H4 (cell line): ENCODE measurements at places on chromosomes 3 and 15.

DNA sequence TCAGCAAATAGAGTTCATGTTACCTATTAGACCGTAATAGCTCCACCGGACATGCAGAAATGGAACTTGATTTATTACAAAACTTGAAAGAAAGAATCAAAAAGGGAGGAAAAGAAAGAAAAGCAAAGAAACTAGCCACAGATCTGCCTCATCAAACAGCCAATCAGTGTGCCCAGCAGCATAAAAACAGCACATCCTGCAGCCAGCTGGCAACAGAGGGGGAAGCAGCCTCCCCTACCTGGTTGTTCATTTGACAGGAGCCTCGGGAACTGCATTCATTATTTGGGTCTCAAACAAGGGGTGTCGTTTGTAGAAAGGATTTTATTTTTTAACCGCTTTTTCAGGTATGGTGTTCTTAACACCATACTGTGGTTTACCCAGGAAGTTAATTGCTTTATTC lies 181.5 kb upstream of the TOPAZ1 start:
- no peak for DNase-seq

GRCh38 chr3:102356506-102356905 lies 78.3 kb upstream of the ZPLD1 start:
- DNase-seq: no peak

DNA sequence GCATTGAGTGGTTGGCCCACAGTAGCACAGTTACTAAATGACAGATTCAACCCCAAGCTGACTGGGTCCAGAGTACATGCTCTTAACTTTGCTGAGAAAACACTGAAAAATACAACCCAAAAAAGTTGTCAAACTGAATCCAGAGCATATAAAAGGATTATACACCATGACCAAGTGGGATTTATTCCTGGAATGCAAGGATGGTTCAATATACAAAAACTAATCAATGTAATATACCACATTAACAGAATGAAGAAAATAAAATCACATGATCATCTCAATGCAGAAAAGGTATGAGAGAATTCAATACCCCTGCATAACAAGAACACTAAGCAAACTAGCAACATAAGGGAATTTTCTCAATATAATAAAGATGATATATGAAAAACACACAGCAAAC lies 98.5 kb downstream of the STAG1 start:
- DNase-seq: no peak

- no peak for DNase-seq
Observed at GRCh38 chr3:59660376-59660775, 610.6 kb upstream of the CFAP20DC start.

- DNase-seq: no peak
Observed at GRCh38 chr3:161781381-161781780, 284.8 kb downstream of the OTOL1 start.

GRCh38 chr3:2577571-2577970 lies 478.9 kb downstream of the CNTN4 start:
- DNase-seq: no peak

GRCh38 chr15:81196576-81197254 lies at the start of gene IL16:
IL16 (plus strand) TSS chr15:81196879; CDS start chr15:81225400, 28,521 bp downstream.
- no peak for DNase-seq

- peak; percentile 36 for DNase-seq
Observed at GRCh38 chr15:76335307-76336253, 993 bp upstream of the ISL2 start.

GRCh38 chr3:15180042-15180611 lies 25.9 kb upstream of the CAPN7 start:
- no peak for DNase-seq

DNA sequence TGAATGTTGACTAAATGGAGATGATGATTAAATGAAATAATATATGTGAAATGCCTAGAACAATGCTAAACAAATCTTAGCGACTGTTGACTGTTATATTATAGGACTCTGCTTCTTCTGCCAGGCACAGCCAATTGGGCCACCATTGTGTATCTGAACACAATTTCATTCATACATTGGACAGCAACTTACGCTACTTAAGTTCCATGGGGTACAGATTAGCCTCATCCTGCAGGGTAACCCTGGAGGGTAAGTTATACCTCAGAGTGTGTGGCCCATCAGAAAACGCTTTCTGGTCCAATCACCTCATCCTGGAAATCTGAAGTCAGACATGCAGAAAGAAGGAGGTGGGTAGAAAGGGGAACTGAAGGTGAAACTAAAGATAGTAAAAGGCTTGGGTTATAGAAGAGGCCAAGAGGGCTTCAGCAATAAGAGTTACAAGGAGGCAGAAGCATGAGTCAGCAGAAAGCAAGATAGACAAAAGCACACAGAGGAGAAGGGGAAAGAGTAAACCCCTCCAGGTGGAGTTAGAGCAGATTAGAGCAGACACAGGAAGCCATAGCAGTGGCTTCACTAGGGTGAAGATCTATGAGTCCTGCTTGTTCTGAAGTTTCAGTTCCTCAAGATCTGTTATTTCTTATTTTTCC lies 119.3 kb upstream of the SLC24A5 start:
- DNase-seq: no peak

DNA sequence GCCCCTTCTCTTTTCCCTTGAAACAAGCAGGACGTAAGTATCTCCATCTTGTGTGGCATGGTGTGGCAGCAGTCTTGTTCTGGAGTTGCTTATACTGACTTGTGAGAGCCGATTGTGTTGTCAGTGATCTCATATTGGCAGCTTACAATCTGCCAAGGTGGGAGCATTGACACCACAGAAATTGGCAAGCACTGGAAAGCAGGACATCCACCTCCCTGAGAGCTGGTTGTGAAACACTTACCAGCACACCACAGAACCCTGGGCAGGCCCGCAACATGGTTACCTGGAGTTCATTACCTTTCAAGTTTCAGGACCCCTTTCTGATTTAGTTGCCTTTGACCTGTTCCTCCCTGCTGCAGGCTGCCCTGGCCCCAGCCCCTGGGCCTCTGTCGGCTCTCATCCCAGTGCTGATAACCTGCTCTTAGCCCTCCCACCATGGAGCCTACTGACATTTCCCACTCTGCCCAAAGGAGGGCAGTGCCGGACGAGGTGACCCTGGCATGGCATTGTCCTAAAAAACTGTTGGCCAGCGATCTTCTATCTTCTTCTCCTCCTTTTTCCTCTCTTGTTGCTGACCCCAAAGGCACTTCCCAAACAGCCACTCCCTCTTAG lies 10.6 kb upstream of the ATP2B2 start:
- DNase-seq: no peak

- peak; percentile 2 for DNase-seq
Observed at GRCh38 chr15:82698711-82699345, 10.8 kb downstream of the AP3B2 start.

- DNase-seq: no peak
Observed at GRCh38 chr3:77040926-77041722, 1.2 kb downstream of the ROBO2 start.

DNA sequence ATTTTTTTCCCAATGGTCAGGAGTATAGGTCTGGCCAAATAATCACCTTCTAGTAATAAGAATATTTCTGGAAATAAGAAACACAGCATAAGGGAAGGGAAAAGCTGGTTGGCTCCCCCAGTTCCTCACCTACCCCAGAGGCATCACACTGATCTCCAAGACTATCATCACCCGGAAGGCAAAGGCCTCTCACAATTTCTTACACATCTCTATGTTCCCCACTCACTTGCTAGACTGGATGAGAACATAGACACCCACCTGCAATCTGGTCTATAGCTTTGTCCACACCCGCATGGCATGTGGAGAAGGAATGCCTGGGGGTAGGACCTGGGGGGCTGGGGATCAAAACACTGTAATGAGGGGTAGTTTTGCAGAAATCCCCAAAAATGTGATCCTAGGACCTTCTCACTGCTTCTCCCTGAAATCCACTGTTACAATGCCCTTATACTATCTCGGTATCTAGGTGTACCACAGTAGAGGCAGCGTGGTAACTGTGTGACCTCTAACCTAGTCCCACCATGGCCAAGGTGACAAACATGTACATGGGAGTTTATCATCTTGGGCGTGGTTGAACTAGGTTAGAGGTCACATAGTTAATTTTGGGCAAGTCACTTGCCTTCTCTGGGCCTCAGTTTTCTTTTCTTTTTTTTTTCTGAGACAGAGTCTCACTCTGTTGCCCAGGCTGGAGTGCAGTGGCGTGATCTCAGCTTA lies 29.5 kb upstream of the NRROS start:
- DNase-seq: no peak

DNA sequence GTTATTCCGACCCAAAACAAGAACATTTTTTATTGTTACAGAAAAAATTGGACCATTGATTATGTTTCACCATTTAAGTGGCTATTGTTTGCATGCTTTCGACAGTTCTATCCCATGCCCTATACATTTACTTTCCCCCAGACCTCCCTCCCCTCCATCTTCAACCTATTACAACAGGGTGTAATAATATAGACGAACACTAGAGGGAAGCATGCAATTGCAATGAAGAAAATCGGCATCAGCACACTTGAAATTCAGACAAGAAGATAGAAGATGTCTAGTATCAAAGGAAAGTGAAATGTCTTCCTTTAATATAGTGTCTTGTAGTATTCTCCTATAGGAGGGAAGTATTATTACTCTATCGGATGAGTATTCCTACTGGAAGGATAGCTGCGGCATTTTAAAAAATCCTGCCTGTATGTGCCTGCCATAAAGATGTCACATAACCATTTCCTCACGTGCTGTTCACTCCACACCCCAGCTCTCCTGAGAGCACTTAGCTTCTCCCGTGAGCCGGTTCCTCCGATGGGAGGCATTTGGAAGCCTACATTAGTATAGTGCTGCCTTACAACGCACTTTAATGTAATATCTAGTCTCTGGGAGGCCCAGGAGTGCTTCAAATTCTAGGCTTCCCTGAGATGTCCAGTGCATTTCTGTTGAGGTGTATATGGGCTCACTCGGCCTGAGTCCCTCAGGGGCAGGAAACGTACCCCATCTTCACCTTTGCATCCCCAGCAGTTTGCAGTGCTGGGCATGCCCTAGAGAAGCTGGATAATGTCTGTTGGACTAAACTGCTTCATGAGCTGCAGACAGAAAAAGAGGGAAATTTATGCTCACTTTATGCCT lies 17.8 kb upstream of the ERICH6 start:
- peak; percentile 63 for DNase-seq

GRCh38 chr3:123424999-123425712 lies 23.7 kb downstream of the ADCY5 start:
- DNase-seq: no peak

DNA sequence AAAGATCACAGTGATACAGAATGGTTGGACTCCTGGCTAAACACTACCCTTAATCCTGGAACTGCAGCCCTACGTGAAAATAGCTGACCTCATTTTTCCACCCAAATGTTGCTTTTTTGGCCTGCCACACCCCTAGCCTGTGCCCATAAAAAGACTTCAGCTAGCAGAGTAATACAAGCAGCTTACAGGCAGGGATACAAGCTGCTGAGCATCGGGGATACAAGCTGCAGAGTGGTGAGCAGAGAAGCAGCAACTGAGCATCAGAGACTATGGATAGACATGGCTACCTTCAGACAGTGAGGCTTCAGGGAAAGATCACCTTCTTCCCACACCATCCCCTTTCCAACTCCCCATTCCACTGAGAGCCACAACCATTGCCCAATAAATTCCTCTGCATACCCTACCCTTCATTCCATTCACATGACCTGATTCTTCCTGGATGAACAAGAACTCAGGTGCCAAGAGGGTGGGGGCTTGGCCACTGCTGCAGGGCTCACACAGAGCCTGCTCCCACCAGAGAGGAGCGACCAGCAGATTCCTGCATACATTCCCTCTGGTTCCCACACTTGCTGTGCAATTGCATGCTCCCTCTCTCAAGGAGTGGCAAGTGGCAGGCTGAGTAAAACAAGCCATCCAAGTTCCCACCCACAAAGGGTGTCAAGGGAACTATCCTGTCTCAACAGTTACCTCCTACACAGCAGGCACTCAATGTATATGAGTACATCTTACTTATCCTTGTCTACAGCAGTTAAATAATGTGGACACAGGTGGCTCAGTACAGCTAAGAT lies 217.5 kb downstream of the ALCAM start:
- no peak for DNase-seq

- DNase-seq: no peak
Observed at GRCh38 chr3:60643831-60644230, 607.4 kb downstream of the FHIT start.

GRCh38 chr3:23659840-23660430 lies 145.8 kb upstream of the UBE2E1 start:
- DNase-seq: no peak

DNA sequence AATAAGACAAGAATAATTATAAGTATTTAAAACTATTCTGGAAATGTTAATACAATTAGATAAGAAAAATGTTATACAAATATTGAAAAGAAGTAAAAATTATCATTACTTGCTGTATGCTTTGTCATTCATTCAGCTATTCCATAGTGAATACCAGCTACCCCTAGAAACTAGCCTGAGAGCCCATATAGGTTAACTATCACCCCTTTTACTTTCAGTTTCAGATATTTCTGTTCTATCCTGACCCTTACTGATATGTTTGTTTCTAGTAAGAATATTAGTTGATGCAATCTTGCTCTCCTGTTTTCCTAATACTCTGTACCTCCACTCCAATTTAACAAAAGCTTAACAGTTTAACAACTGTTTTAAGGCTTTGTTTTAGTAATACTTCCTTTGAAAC lies 31.6 kb downstream of the FAM227B start:
- DNase-seq: no peak

DNA sequence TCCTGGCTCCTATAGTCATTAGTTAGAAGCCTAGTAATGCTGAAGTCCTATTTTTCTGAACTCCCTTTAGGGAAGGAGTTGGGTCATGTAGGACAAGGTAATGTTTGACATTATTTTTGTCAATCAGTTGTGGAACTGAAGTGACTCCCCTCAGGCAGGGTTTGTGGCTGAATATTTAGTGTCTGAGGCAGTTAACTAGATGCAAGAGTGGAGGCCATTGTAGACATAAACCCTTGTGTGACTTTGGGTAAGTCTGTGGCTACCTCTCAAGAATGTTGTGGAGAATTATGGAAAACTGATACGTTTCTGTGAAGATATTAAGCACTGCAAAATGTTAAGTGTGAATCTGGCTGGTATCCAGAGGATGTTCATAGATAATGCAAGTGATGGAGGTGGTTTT lies 125.2 kb upstream of the PHLDB2 start:
- DNase-seq: no peak

DNA sequence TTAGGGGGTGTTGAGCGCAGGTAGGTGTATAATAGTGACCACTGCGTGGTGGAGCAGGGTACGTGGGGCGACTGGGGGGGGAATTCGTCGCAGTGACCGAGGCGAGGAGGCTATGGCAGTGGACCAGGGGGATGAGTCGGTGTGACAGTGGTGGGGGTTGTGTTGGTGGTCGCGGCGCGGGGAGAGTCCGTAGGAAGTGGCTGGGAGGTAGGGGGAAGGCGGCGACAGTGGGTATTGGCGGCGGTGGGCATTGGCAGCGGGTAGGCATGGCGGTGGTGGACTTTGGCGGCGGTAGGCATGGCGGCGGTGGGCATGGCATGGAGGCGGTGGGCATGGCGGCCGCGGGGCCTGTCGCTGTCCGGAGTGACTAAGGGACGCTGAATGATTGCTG lies 739 bp downstream of the SNRPN start:
- no peak for DNase-seq

- no peak for DNase-seq
Observed at GRCh38 chr15:91068966-91069365, 31.1 kb upstream of the SV2B start.

- DNase-seq: no peak
Observed at GRCh38 chr15:44035781-44036699, 159.0 kb downstream of the FRMD5 start.
